SK-N-DZ (cell line): ENCODE measurements at places on chromosomes 16 and 17.
A peak's percentile ranks its signal among the peaks of the same experiment; 100 is the strongest.

- no peak for DNase-seq
Measured at GRCh38 chr16:78455861-78456260, 356.4 kb downstream of the WWOX start.

DNA sequence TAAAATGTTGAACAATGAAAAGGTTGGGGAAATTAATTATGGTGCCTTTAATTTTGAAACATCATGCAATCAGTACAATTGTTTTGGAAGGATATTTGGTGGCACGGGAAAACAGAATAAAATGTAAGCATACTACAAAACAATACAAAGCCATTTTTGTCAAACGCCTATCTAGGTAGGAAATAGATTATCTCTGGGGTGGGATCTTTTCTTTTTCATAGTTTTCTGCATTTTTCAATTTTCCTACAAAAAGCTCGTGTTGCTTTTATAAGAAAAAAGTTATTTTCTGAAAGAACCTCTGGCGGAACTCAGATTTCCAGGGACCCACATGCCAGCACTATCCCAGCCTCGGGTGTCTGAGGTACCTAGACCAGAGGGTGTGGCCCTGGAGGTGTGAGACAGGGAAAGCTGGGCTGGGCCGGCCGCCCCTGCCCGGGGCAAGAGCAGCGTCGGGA lies 961 bp upstream of the MAP3K3 start:
- DNase-seq, result no peak

GRCh38 chr17:62666801-62667591 lies 39.5 kb downstream of the MRC2 start:
- DNase-seq, result no peak

DNA sequence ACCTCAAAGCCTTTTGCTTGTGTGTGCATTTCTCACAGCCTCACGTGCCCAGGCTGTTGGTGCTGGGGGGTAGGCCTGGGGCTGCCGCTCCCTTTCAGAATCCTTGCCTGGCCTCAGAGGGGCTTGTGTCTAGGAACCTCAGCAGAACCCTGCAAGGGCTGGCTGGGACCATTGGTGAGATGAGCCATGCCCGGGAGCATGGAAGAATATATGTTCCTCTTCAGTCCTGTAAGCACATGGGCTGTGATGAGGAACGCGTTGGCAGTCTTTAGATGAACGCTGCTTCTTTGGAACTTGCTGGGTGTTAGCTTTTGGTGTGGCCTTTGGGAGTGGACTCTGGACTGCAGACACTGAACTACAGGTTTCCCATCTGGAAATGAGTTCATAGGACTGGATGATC lies 32.0 kb upstream of the SLC5A10 start:
- no peak for DNase-seq

DNA sequence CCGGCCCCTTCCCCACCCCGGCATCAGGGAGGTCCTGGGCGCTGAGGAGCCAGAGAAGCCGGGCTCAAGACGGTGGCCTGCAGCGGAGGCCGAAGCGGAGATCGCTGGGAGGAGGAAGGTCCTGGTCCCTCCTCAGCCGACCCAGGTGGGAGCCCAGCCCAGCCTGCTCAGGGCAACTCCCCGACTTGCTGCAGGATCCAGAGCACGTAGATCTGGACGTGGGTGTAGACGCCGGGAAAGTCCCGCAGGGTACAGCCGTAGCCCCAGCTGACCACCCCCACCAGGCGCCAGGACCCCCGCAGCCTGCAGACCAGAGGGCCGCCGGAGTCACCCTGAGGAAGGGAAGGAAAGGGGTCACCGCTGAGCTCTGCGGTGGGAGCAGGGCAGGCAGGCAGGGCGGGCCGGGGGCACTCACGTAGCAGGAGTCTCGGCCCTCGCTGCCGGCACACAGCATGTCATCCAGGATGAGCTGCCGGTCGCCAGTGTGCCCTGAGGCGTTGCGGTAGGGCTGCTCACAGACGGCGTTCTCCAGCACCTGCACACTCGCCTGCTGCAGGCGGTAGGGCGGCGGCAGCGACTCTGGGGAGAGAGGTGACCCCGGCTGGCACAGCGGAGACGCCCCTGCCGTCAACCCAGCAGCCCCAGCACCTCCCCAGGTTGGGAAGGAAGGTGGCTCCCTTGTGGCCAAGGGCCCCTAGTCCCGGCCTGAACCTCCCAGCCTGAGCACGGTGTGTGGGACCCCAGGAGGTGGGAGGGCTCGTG lies 5.4 kb downstream of the TPSD1 start:
- no peak for DNase-seq

- peak; percentile 64 for DNase-seq
Measured at GRCh38 chr17:73586275-73586832, 57.9 kb downstream of the SDK2 start.

- peak; percentile 38 for DNase-seq
Measured at GRCh38 chr17:70767102-70767701, 597.9 kb downstream of the KCNJ2 start.

- no peak for DNase-seq
Measured at GRCh38 chr16:78415013-78415412, 315.6 kb downstream of the WWOX start.

GRCh38 chr16:49663081-49664065 lies 192.5 kb downstream of the ZNF423 start:
- DNase-seq, result no peak

GRCh38 chr16:87412996-87413421 lies 20.9 kb downstream of the MAP1LC3B start:
- no peak for DNase-seq

DNA sequence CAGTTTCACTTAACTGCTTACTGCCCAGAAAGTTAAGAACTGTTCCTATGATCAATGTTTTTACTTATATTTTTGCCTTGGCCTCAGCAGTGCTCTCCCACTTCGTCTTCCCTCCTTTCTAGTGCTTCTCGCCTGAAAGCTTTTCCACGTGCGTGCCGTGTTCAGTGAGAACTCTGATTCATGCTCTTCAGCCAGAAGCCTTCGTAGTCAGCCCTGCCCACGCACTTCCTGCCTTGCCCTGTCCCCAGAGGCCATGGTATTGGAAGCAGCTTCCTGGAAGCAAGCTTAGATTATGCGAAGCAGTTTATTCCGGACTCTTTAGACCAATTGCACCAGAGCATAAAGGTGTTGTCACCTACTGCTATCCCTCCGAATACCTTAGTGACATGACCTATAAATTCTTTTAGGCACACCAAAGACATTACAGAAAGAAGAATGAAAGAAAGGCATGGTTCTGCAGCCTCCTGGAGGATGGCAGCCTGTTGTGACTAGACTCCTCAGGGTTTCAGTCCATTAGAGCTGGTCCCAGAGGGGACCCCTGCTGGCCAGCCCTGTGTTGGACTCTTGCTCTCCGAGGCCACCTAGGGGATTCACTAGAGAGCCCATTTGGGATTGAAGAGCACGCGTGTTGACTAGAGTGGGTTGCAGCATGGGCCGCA lies 105.2 kb downstream of the RPTOR start:
- DNase-seq, result peak; percentile 78

- DNase-seq, result no peak
Measured at GRCh38 chr17:65685110-65685509, 123.7 kb upstream of the AXIN2 start.

DNA sequence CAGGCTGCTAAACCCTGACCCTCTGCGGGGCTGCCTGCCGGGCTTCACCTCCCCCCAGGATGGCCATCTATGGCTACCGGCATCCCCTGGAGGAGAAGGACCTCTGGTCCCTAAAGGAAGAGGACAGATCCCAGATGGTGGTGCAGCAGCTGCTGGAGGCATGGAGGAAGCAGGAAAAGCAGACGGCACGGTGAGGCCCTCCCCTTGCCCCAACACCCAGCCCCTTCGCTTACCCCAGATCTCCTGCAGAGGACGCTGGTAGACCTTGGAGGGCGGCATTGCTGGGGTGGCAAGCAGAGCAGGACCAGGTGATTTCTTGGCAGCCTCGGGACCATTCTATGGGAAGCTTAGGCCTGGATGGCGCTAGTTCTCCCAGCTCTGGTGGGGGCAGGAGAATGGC lies 24.5 kb downstream of the ABCC3 start:
- DNase-seq, result no peak

GRCh38 chr17:63140255-63140654 lies 174.2 kb downstream of the TANC2 start:
- no peak for DNase-seq

GRCh38 chr17:49018748-49019147 lies 21.6 kb downstream of the IGF2BP1 start:
- DNase-seq, result no peak

DNA sequence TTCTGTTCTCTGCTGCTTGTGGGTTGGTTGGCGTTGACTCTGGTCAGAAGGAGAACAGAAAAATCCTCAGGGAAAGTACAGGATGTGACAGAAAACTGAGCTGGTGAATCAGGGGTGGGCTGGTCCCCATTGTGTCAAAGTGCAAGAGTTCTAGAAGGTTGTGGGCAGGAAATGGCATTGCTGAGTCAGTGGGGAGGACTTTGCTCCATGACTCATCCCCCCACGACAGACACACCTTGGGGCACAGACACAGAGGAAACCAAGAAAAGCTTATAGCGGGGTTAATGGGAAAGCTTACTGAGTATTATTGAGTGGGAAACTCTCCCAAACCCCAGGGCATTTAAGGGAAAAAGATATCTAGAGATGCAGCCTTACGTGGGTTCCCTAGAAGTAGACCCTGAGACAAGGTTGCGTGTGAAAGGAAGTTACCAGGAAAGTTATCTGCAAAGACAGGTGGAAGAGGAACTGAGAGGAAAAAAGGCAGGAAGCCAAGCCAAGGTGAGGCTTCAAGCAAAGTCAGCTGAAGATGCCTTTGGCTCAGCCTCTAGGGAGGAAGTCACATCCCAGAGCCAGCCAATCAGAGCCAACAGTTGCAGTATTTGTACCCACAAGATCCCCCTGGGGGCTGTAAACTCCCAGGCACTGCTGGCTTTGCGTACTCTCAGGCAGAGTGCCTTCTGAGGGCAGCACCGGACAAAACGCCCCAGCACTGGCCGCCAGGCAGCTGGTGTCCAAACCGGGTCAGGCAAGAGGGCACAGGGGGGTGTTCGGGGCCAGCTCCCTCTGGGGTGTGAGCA lies 86.4 kb downstream of the FOXL1 start:
- no peak for DNase-seq

- DNase-seq, result peak; percentile 100
Measured at GRCh38 chr16:72664509-72665408, 383.2 kb downstream of the ZFHX3 start.

DNA sequence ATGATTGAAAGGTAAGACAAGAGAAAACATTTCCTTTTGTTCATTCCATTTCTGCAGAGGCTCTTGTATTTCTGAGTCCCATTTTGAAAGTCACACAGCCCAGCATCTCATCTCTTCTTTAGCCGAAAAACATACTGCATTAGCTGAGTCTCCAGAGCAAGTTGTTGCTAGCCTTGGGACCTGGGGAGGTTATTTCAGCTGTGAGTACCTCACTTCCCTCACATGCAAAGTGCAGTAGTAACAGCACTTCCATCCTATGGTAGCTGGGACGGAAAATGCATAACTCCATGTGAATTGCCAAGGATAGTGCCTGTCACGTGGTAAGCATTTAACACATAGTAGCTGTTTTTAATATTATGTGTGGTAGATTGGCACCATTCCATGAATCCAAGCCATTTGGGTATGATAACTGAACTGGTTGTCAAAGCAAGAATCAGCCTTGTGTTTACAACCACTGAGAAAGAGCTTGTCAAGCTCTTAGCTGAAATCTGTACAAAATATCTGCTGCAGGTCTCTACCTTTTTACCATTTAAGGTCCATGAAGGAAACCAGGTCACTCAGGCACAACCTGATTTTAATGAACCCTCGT lies 345.7 kb downstream of the CDH13 start:
- no peak for DNase-seq

GRCh38 chr17:40243761-40244160 lies 24.7 kb downstream of the WIPF2 start:
- no peak for DNase-seq

DNA sequence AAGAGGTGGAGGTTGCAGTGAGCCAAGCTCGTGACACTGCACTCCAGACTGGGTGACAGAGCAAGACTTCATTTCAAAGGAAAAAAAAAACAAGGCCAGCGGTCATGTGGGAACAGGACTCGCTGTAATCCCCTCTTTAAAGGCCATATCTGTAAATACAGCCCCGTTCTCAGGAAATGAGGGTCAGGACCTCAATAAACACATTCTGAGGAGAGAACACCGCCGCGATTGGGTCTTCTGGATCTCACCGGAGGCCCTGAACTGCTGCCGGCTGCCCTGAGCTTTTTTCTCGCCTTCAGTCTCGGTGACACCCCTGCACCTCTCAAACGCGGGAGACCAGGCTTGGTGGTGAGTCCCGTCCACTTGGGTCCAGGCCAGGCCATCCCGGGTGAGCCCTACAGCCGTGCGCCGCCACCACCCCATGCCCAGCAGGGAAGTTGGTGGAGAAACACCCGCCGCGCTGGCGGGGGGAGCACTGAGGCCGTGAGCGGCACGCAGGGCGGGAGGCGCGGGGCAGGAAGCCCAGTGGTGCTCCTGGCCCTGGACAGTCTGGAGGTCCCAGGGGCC lies 28.4 kb downstream of the SLC25A10 start:
- DNase-seq, result no peak

DNA sequence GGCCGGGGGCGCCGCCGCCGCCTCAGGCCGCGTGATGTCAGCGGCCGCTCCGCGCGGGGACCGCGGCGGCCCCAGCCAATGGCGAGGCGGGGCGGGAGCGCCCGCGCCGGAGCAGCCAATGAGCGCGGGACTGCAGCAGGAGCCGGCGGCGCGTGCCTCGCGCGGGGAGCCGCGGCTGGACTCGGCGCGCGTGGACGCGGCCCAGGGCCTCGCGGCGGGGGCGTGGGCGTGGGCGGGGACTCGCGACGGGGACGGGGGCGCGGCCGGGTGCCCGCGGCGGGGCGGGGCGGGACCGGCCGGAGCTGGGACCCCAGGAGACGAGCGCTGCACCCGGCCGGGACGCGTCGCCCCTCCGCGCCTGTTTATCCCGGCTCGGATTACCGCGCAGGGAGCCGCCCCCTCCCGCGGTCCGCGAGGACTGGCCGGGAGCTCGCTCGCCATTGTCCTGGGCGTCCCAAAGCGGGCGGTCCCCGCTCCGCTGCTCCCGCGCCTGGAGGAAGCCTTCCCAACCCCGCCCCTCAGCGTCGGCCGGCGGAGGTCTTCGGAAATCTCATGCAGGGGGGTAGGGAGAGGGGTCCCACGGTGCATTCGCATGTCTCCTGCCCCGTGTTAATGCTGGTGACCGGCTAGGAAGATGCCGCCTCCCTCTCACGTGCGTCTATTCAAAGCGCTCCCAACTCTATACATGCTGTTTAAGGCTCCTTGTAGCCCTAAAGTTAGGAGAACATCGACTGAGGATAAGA lies at the start of gene RNF157:
RNF157 (minus strand) TSS at position 33 of the 743 bp plus-strand sequence. CDS start 253 bp downstream, outside the sequence.
- DNase-seq, result peak; percentile 79

DNA sequence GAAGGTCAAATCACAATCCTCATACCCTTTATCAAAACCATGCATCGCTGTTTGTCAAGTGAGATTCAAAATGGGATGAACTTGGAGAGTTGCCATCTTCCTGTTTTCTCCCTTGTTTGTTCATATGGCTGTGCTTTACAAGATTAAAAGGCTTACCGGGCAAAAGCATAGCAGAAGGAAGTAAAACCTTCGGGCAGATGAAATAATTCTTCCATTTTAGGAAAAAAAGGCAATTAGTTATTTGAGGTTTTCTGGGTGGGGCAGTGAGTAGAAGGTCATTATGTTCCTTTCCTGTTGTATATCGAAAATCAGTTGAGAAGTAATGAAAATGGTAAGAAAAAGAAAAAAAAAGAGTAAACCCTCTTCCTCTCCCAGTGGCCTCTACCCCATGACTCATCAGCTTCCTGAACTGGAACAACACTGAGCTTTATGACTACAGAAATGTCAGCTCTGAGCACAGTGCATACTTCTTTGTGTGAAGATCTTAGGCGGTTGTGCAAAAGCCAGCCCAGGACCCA lies 369.2 kb downstream of the CDH13 start:
- DNase-seq, result no peak
